ENCODE measurements at places on chromosomes 16 and 17. TPM values are rescaled to one million over a fixed set of nuclear protein-coding genes. Genes with fewer than 3 reads are reported as not detected.

The ZNF469 gene
- total RNA-seq: 1.4 TPM

The HNF1B gene
- total RNA-seq: 54.6 TPM

The CD7 gene
- total RNA-seq: 12.8 TPM

The CALB2 gene
- total RNA-seq: 1.2 TPM

The KRT17 gene
- total RNA-seq: not detected

The CLEC19A gene
- not detected for total RNA-seq

The KPNB1 gene
- 269 TPM for total RNA-seq

The TBX2 gene
- total RNA-seq: 8.2 TPM
